ENCODE measurements at places on chromosomes 6 and 20.
A peak's percentile ranks its signal among the peaks of the same experiment; 100 is the strongest.

GRCh38 chr20:33400812-33401183, 521 bp downstream of the CDK5RAP1 start:
- no peak for DNase-seq

GRCh38 chr6:95545686-95546085, 31.6 kb upstream of the MANEA start:
- DNase-seq = no peak

- no peak for DNase-seq
Measured at GRCh38 chr6:42338744-42339222, 112.9 kb downstream of the TRERF1 start.

GRCh38 chr6:41836660-41837052, 49.2 kb downstream of the TOMM6 start:
- no peak for DNase-seq

DNA sequence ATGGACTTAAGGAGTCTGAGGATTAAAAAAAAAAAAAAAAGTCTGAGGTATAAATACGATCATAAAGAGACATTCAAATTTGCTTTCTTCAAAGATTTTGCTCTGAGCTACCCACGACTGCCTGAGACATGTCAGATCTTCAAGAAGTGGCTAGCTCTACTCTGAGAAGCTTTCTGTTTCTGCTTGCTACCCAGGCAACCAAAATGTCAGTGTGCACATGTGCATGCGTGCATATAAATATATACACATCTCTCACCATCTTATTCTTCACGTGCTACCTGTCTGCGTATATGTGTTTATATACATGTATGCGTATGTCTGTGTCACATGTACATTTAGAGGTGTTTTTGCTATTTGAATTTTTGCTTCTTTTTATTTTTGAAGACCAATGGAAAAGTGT, 299.6 kb upstream of the STXBP5 start:
- DNase-seq = no peak

DNA sequence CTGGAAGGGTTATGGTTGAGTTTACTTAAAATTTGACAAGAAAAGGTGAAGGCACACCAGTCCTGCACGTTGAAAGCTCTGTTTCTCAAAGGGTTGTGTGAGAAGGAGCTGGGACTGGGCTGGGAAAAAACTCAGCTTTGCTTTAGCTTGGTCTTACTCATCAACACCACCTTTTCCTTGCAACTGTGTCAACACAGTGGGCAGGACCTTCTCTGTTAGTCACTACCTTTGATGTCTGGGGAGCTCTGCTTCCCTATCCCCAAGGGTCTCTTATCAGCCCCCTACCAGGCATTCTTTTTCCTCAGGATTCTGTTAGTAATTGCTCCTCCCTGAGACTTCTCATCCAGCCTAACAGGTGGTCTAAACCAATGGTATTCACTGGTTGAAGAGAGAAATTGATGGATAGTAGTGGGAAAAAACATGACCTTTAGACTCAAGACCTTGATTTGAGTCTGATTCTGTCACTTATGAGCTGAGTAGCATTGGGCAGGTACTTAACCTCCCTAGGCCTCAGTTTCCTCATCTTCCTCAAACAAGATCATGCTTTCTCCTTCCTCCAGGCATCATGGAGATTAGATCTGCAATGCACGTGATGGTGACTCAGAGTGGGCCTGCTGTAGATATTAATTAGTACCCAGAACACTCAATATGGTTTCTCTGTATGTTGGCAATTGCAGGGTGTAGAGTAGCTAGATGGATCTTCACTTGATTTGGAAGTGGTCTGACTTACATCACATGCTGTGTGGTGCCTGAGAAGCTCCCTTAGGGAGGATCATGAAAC, 17.2 kb upstream of the FOXA2 start:
- no peak for DNase-seq

GRCh38 chr20:12306107-12306506, 388.4 kb downstream of the BTBD3 start:
- DNase-seq = no peak

- DNase-seq = no peak
Measured at GRCh38 chr6:54248319-54248718, 59.9 kb upstream of the TINAG start.

- DNase-seq = no peak
Measured at GRCh38 chr20:58555078-58555765, 40.0 kb upstream of the APCDD1L start.

DNA sequence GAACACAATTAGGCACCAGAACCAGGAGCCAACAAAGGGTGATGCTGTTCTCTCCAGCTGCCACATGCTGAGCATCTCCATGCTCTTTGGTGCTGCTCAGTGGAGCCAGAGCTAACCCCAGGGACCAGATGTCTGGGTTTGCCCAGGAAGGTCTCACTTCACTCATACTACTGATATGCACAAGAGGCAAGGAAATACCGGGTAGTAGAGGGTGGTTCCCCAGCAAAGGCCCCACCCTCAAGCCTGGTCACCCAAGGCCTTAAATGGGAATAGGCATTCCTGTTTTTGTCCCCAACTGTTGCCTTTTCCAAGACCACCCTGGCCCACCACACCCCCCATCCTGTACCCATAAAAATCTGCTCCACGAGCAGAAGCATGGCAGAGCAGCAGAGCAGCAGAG, 204.5 kb upstream of the TAB2 start:
- DNase-seq = no peak

DNA sequence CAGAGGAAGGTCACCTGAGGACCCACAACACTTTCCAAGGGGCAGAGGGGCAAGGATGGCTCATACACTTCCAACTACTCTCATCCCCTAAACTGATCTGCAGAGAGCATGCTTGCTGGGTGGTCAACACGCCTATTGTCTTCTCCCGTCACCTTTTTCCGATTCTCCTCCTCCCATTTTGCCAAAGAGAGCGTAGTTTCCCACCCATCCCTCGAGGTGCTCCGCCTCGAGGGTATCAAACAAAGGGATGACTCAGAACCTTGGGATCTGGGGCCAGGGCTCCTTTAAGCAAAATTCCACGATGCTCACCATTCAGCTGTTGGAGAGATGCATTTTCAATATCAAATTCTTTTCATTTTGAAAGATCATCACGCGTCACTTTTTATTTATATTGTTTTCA, 507.5 kb upstream of the SULF2 start:
- DNase-seq = no peak

- DNase-seq = no peak
Measured at GRCh38 chr20:845226-845868, 11.8 kb downstream of the FAM110A start.

DNA sequence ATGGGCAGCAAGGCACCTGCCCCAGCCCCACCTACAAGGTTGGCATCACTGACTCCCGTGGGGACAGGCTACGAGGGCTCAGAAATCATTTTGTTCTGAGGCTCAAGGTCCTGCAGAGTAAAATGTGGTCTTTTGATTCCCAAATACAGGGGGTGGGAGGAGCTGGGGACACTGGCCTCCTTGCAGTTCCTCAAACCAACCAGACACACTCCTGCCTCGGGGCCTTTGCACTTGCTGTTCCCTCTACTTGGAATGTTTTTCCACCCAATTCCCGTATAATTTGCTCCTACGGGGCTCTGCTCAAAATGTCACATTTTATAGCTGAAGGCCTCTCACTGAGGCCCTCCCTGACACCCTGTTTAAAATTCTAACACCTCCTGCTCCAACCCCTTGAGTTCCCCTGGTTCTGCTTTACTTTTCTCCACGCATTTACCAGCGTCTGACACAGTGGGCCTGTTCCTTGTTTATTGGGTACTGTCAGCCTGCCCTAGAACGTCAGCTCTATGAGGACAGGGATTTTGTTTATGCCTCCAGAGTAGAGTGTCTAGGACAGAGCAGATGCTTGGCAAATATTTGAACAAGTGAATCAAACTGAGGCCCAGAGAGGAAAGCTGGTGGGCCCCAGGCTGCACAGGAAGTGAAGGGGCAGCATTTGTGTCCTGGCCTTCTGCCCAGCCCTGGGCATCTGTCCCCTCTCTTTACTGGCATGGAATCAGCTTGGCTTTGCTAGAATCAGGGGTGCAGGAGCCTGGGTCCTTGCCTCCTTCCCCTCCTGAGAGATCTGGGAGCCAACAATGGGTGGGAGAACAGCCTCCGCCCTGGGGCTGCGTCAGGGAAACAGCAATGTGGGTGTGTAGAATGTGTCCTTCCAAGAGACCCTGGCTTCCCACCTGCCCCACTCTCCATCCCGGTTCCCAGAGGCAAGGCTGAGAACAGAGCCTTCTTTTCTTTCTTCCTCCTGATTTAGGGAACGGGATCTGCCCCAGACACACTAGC, 18.5 kb downstream of the NOL4L start:
- DNase-seq = no peak

- no peak for DNase-seq
Measured at GRCh38 chr6:18579869-18580268, 192.7 kb downstream of the RNF144B start.

DNA sequence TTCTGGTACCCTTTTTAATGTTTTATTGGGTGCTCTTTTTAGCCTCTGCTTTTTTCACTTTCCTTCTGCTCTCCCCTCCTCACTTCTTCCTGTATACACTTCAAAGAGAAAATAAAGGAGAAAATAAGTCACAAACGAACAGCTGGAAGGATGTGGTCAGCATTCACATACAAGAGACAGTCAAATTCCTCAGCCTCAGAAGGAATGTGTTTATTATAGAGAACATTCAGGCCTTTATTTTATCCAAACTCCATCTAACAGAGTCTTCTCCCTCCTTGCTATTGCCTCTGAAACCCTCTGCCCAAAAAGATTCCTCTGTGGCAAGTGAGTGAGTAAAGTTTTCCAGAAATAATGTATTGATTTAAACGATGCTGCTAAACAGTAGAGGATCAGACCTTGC, 490.4 kb downstream of the FRK start:
- no peak for DNase-seq

DNA sequence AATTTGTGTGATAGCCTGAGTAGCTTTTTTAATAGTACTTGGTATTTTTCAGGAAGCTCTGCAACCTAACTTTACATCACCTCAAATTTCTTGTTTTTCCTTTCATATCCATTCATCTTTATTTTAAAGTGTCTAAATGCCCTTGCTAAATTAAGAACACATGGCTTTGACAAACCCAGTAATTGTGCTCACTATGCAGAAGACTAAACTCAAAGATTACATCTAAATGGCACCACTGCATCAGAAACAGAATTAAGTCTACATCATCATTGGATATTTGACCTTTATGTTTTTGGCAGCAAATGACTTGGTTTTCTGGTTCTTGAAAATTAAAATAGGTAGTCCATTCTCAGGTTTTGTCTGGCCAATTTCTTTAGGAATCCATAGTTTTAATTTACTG, 69.6 kb upstream of the HDGFL1 start:
- DNase-seq = no peak

DNA sequence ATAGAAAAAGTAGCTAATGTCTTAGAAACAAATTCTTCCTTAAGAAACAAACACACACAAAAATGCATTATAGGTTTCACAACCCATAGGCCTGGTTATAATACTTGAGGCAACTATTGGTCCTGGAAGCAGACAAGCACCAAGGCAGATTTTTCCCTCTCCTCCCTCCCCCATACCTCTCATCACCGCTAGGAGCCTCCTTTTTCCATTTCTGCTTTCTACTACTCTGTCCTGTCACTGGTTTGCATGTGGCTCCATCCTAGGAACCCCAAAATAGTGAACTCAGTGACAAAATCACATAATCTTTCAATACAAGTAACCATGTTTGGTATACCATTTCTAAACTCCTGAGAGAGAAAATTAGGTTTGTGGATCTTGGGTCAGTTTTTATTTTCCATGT, 66.1 kb downstream of the HMGCLL1 start:
- DNase-seq = no peak

DNA sequence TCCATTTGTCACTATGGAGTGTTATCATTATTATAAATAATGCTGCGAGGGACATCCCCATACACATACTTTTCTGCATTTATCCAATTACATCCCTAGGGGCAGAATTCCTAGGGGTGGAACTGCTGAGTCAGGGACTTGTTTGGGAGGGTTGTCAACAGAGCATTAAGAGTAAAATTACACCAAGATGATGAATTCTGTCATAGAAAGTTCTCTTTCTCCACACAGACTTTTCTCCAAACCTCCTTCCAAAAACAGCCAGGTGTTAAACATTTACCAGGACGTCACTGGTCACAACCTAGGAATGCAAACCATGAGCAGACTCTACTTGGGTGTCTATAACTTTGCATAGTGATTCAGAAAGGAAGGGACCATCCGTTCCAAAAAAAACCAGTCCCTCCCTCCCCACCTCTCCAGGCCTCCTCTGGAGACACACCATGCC, 95.5 kb downstream of the PRND start:
- no peak for DNase-seq

GRCh38 chr20:59672576-59672975, 68.2 kb downstream of the PHACTR3 start:
- no peak for DNase-seq

DNA sequence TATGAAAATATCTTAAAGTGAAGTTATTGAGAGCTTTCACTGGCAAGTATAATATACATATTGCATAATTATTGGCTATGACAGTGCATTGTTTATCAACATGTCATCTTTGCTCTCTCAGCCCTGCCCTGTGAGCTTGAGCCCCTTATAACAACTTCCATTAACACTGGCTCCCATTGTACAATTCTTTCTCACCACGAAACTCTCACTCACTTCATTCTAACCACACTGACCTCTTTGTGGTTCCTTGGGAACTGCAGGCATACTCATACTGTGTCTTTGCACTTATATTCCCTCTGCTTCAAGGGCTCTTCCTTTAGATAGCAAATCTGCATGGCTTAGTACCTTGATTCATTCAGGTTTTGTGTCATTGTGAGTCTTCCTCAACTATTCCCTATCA, 411.8 kb downstream of the CDKAL1 start:
- DNase-seq = no peak

GRCh38 chr6:14026831-14027539, 90.6 kb upstream of the CD83 start:
- DNase-seq = peak; percentile 83

DNA sequence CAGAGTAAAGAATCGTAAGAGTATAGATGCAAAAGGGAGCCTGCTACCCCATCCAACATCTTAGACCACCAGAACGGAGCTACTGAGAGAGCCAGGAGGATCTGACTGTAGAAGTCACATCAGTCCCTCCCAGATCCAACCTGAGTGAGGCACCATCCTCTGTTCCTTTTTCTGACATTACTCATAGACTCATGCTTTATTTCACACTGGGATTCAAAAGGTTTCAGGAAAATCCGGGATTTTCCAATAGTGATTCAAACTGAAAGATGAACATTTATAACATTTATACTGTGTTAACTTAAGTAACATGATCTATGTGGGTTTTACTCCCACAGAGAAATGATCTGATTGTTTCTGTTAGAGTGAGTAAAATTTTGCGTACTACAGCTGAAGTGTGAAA, 868.6 kb upstream of the GJE1 start:
- no peak for DNase-seq

GRCh38 chr6:75204217-75204958, 1.5 kb downstream of the COL12A1 start:
- peak; percentile 23 for DNase-seq

GRCh38 chr6:156160007-156160794, 617.0 kb upstream of the ARID1B start:
- no peak for DNase-seq

DNA sequence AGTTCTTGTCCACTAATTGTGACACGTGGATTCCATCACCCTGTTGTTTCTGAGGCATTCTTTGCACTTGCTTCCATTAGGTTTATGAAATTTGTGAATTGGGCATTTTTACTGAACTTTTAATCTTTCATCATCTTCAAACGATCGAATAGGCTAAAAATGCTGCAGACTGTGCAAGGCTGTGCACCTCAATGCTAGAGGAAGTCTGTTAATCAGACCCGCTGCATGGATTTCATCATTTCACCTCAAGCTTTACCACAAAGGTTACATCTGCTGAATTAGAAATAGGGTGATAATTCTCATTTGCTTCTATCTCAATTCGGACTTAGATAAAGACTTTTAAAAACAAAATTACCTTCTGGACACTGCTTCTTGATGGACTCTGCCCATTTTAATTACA, 27.8 kb upstream of the F13A1 start:
- no peak for DNase-seq

- no peak for DNase-seq
Measured at GRCh38 chr20:4229415-4229814, 214.1 kb upstream of the RNF24 start.
